Activated T-cell treated with anti-CD3 and anti-CD28 coated beads for 24 hours (primary cell): ENCODE measurements at places on chromosomes 7 and 10.

DNA sequence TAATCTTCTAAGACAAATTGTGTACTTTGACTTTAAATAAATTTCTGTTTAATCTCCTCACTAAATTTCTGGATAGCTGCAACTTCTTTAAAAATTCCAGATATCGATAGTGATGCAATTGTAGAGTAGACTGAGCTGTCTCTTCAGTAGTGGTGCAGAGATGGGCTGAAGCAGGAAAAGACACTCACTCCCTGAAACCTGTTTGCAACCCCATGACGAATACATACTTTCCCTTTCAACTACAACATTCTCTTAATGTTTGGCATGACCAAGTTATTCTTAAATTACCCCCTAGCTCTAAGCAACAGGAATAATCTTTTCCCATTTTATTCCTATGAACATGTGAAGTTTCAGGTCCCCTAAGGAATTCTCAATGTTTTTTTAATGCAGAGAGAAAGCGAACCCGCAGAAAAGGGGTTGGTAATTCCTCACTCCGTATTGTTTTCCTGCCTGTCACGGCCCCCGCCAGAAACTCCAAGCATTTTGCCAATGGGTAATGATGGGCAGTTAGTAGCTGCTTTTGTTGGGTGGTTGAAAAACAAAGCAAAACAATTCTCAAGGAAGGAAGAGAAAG is 1.3 kb downstream of the THSD7A start:
- no peak for DNase-seq

DNA sequence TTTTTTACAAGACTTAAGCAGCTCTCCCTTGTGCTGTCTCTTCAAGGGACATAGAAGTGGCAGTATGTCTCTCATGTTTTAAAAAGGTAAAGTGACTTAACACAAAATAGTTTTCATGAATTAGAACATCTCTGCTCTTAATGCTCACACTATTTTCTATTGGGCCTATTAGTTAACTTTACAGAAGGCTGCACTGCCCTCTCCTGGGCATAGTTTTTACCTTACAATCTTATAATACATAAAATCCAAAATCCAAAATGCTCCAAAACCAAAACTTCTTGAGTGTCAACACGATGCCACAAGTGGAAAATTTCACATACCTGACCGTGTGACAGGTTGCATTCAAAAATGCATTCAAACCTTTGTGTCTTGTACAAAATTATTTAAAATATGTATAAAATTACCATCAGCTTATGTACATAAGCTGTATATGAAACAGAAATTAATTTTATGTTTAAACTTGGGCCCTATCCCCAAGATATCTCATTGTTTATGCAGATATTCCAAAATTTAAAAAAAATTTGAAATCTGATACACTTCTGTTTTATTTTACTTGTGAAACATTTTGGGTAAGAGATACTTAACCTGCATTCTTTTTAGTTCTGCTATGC is 25.8 kb downstream of the TES start:
- DNase-seq = peak; percentile 30

GRCh38 chr10:127145173-127145572 is 51.2 kb downstream of the INSYN2A start:
- DNase-seq = no peak

- no peak for DNase-seq
Observed at GRCh38 chr10:125795637-125796190, 20.1 kb upstream of the MMP21 start.

- DNase-seq = no peak
Observed at GRCh38 chr7:93231259-93231658, 907 bp upstream of the VPS50 start.

DNA sequence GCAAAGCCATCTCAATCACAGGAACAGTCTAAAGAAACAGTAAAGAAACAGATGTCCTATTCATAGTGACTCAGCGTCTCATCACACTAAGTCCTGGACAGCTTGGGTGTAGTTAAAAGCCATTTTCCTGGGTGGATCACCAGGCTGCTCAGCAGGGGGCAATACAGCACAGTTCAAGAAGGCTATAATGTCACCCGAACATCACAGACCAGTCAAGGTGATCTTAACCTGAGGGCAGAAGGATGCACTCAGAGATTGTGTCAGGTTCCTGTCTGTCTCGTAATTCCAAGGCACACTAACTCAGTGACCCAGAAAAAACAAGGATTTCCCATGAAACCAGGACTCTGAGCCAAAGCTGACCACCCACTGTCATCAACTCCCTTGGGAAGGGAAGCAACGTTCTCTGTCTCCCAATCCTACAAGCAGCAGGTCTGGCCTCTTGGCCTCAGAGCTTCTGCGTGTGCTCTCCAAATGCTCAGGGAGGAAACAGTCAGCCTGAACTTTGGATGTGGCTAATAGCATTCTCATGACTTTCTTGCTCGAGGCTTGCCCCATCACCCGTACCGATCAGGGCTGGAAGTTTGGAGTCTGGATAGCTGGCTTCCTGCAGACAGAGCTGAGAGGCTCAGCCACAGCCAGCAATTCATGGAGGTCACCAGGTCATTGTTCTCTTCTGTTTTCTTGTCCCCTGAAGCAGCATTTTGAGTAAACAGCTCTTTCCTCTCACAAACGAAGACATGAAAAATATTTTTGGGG is 90.4 kb upstream of the FAM171A1 start:
- no peak for DNase-seq

DNA sequence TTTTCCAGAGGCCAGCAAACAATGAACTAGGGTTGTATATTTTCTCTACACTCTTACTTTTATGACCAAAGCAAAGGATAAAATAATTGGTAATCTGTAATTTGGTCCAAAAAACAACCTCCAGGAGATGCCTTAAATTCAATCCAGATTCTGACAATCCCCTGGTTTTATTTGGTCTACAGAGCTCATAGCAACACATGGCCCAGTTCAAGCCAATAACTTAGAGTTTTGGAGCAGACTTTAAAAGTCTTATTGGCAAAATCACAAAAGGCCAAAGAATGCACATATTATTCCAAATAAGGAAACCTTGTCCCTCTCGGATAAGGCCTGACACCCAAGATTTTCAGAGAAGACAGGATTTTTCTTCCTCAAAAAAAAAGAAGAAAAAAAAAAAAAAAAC is 51.9 kb downstream of the SORBS1 start:
- no peak for DNase-seq

GRCh38 chr10:44776181-44776580 is 135.0 kb upstream of the TMEM72 start:
- no peak for DNase-seq

GRCh38 chr7:52684388-52684787 is 351.0 kb upstream of the POM121L12 start:
- DNase-seq = no peak

- no peak for DNase-seq
Observed at GRCh38 chr10:122657729-122658128, 41.9 kb downstream of the C10orf120 start.

DNA sequence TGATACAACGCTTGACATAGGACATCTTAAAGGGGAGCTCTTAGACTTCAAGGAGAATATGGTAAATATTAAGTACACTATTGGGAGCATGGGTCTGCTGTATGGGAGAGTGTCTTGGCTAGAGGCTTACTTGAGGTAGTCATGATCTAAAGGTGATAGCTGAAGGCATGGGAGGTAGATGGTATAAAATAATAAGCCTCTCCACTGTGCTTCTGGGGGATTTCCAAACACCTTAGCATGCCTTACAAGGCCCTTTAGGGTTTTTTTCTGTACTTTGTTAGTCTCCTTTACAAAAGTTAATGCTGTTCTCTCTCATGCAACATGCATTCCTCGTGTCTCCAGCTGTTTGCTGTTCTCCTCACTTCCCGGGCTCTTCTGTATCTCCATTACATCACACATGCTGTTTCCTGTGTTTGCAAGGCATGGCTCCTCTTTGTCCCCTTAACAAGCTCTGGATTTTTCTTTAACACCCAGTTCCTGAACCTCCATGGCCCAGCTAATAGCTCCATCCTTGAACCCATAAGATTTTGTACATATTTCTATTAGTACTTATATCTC is 449.7 kb downstream of the AUTS2 start:
- no peak for DNase-seq

DNA sequence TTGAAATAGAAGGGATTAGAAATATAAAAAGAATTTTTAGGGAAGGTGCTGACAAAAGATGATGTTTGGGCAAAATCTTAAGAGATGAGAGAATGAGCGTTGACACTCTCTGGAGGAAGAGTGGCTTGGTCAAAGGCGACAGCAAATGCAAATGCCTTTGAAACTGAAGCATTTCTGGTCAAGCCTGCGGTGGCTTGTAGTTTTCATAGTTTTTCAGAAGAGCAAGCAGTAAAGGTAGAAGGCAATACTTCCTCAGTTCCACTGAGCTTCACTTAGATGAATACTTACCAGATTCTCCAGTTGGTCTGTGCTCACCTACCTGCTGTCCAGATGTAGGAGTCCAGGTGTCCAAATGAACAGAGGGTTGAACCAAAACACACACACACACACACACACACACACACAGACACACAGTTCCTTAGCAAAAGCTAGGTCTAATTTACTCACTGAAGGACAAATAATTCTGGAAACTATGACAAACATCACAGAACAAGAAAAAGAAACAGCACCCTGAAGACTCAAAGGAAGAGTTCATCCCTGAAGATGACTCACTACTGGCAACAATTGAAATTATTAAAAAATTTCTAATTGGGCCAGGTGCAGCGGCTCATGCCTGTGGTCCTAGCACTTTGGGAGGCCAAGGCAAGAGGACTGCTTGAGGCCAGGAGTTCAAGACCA is 12.1 kb upstream of the STK17A start:
- DNase-seq = no peak

DNA sequence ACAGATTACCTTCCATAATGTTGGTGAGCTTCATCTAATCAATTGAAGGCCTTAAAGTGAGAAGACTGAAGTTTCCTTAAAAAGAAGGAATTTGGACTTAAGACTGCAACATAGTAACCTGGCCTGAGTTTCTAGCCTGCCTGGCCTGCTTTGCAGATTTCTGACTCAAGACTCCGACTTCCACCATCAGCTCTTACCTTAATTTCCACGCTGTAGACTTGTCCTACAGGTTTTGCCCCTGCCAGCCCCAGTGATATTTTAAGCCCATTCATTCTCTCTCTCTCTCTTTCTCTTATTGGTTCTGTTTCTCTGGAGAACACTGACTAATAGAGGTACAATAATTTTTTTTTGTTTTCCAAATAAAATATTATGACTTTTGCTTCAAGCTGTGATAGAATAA is 862.3 kb upstream of the GHITM start:
- DNase-seq = no peak

GRCh38 chr7:111987115-111987826 is 218.9 kb downstream of the DOCK4 start:
- no peak for DNase-seq

DNA sequence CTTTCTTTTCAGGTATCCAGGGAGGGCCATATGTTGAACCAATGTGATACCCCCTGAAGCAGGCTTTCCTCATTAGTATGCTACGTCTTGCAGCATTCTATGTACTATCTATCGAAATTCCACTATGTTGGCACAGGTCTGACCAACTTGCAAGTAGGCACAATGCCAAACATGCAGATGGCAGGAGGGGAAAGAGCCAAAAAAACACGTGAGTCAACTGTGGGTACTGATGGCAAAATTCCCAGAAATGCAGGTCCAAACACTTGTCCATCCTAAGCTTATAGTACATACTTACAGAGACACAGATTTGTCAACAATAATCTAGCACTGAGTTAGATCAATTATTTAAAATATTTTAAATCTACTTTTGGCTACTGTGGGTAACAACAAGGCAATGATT is 394.9 kb downstream of the DGKB start:
- no peak for DNase-seq

GRCh38 chr7:1843271-1843861 is 173.3 kb downstream of the ELFN1 start:
- DNase-seq = no peak

DNA sequence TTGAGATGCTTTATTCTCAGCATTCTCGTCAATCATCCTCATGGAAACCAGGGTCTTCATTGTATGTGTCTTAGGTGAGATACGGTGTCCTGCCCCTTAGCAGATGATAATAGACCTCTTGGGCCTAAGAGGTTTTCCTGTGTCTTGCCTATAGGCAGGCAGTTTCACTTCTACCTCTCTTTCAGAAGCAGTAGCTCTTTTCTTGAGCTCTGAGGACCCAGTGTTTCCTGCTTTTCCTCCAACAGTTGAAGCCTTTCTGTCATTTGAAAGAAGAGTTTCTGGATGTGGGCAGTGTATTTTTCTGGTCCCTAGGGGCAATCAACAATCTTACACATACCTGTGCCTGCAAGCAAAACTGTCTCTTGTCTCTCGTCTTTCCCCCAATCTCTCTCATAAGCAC is 1550.3 kb upstream of the LRRTM3 start:
- no peak for DNase-seq

DNA sequence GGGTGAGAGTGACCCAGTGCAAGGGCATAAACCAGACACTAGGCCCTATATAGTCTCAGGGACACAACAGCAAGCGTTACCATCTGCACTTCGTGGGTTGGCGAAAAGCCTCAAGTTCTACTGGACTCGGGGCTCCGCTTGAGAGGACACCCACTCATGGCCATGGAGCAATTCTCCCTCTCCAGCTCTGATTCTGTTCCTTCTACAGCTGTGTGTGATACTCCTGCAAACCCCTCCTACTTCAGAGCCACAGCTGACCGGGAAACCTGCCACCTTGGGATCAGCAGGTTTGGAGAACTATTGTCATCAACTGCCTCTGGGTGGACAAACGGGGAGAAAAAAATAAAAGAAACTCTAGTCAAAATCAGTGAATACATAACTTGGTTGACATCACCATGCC is 306.9 kb downstream of the FGFR2 start:
- no peak for DNase-seq

- no peak for DNase-seq
Observed at GRCh38 chr7:41047211-41047610, 655.7 kb downstream of the INHBA start.

DNA sequence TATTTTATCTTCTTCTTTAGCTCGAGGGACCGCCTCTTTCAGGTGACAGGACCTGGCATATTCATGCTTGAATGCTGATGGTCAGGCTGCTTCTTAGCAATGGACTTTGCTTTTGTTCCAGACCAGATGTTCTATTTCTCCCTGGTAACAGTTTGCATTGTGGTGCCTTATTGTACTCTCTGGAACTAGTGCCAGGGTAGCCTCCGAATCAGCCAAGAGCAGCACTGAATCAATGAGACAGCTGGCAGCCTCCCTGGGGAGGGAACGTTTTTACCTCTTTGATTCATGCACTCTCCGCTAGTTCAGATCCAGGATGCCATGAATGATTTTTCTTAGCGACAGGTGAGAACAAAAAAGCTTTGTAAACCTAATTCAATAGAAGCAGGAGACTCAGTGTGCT is 54.1 kb upstream of the NXPH1 start:
- no peak for DNase-seq

GRCh38 chr10:132448248-132448731 is 51.3 kb downstream of the PWWP2B start:
- no peak for DNase-seq

- DNase-seq = no peak
Observed at GRCh38 chr10:128067691-128068397, 58.4 kb downstream of the MKI67 start.

DNA sequence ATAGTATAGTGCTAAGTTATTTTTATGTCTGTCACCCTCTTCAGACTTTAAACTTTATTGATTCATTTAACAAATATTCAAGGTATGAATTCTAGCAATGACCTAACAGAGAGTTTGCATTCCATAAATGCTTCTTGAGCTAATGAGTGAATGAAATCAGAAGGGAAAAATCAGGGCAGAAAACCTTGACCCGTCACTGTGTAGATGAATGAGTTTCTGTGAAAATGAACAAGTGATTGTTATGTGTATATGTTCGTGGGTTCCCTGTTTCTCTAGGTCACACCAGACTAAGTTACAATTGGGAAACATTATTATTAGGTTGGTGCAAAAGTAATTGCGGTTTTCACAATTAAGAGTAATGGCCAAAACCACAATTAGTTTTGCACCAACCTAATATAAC is 30.1 kb downstream of the APBB1IP start:
- no peak for DNase-seq
